ENCODE measurements at places on chromosomes 16 and 17.

GRCh38 chr16:14056970-14057369 is 14.1 kb upstream of the MRTFB start:
- DNase-seq: no peak

DNA sequence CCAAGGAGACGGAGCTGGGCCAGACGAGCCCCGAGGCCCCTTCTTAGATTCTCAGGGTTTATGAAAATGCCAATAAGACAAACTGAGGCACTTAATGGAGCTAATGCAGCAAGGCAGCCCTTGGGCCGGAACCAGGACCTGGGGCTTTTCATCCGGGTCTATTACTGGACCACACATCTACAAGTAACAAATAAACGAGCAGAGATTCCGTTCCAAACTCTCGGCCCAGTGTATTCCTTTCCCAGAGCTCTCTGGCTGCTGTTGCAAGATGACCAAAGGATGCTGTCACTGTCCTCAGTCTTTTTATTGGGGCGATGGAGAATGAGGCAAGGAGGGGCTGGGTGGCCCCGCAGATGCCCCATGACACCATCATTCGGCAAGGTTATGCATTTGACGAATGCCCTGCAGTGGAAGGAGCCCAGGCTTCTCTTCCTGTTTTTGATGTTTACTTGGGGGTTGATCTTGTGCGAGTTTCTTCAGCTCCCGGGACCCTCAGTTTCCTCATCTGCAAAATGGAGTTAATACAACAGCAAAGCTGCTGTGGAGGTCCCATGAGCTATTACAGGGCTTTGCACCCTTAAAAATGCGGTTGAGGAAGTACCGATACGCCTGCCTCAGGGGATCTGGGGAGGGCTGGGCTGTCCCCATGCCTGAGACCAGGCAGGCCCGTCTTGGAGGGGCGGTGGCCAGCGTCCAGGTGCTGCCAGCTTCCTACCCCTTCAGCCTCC is 1.1 kb upstream of the NTN1 start:
- DNase-seq: no peak

- DNase-seq: no peak
Measured at GRCh38 chr16:81855552-81856153, 76.6 kb downstream of the PLCG2 start.

GRCh38 chr17:30450125-30451027 is 26.8 kb upstream of the GOSR1 start:
- DNase-seq: no peak

DNA sequence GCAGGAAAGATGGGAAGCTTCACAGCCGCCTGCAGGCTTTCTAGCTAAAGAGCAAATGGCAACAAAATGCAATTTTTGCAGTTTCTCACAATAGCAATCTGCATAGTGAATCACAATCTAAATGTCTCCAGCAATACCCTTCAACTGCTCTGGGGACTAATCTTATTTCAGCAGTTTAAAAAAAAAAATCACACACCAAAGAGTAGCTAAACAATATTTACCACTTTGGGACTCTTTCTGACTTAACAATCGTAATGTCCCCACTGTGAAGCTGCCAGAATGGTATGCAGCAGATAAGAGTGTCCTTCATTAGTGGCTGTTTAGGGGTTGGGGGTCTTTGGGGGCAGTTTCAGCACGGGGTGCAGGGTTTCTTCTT is 9.8 kb downstream of the CPPED1 start:
- DNase-seq: no peak

DNA sequence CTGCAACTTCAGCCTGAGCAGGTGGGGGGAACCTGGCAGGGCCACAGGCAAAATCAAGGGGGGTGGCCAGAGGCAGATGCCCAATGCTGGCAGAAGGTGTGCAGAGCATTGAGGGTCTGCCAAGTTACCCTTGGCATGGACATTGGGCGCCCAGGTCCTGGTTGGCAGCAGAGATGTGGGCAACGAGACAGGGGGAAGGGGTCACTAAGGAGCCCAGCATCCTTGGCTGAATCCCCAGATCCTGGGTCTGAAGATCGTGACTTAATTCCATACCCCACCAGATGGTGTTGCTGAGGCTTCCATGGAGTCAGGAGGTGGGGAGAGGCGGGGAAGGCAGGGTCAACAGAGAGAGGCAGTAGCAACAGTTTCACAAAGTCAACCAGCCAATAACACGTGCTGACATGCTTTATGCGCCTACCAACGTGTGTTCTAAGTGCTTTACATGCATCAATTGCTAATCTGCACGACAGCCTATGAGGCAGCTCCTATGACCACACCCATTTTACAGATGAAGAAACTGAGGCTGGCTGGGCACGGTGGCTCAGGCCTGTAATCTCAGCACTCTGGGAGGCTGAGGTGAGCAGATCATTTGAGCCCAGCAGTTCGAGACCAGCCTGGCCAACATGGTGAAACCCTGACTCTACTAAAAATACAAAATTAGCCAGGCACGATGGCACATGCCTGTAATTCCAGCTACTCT is 83.3 kb downstream of the GSG1L start:
- no peak for DNase-seq

DNA sequence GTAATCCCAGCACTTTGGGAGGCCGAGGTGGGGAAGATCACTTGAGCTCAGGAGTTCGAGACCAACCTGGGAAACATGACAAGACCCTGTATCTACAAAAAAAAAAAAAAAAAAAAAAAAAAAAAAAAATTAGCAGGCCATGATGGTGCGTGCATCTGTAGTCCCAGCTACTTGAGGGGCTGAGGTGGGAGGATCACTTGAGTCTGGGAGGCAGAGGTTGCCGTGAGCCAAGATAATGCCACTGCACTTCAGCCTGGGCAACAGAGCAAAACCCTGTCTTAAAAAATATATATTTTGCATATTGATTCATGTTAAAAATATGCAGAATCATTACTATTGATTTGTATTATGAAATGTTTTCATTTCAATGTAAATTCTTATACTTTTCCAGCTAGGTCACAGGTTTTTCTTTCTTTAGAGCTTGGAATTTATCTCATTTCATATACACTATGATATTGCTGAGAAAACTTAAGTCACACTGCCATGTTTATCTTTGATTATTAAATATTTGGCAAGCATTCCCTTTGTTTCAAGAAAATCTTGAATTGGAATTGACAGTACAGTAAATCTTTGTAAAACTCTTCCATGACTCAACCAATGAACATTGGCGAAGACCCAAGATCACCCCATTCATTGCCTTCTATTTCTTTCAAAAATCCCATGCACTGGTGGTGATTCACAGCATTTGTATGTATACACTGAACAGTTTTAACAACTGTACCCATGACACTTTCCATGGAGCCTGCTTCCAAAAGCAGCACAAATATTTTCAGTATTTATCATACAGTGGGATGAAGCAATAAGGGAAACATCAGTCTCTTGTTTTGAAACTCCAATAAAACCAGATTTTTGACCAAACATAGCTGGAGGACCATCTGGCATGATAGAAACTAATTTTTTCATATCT is 83.5 kb upstream of the TNRC6A start:
- no peak for DNase-seq

- DNase-seq: no peak
Measured at GRCh38 chr17:38881600-38882191, 11.8 kb downstream of the LASP1 start.

DNA sequence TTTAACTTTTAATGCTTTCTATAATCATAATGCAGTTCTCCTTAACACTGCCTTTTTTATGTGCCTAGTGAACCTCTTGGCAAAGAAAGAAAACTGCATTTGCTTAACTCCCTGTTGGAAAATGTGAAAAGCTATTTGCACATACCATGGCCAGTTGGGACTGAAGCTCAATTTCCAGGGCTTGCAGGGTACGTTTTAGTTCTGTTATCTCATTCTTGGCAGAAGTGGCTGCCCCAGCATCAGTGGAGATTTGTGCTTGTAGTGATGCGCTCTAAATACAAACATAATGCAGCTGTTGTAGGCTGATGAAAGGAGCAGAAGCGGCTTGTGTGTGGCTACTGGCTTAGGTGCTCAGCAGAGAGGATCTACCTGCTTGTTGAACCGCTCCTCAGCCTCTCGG is 3.7 kb downstream of the KRT24 start:
- no peak for DNase-seq

DNA sequence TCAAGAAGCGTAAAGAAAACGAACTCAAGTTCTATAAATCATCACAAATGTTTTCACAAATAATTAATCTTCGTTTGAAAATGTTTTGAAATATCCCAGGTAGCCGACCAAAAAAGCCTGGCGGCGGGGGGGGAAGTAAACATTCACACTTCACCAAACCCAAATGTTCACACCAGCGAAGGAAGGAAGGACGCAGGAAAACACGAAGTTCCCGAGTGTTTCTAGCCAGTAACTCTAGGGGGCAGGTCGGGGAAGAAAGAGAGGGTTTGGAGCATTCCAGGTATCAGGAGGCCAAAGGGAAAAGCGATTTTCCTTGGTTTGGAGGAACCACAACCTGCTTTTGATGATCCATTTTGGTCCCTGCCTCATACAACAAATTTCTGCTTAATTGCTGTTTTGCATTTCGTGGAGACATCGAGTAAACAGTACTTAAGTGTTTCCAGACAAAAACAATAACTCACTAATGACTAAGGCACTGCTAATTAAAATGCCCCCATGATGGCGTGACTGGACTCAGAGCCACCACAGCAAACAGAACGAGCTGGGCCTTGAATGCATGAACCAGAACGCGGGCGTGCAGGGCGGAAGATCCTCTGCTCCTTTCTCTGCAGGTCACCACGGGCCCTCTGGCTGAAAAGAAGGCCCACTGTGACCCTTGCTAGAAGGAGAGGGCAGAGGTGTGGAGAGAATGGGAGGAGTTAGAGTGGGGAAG is 16.6 kb downstream of the ZFHX3 start:
- DNase-seq: no peak

DNA sequence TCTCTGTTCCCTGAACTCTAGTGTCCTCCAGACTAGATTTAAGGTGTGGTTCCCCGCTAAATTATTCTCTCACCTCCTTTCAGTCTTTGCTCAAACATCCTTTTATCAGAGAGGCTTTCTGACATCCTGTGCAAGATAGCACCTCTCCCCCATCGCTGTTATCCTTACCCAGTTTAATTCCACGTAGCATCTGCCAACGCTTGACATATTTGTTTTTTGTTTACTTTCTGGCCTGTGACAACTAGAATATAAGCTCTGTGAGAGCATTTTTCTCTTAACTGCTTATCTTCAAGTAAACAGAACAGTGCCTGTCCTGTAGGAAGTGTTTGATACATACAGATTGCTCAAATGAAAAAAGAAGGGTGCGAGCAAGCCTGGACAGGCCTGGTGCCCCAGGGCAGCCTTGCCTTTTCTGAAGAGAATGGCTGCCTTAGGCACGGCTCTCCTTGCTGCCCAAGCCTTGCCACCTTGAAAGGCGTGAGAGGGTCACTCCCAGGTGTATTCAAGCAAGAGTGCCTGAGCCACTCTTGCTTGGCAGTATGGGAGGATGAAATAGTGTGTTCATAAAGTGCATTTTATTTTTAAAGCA is 9.7 kb downstream of the DYNLL2 start:
- DNase-seq: no peak

GRCh38 chr16:11536104-11536866 is 50.4 kb downstream of the LITAF start:
- DNase-seq: no peak

GRCh38 chr17:38879878-38880665 is 10.2 kb downstream of the LASP1 start:
- no peak for DNase-seq

- DNase-seq: no peak
Measured at GRCh38 chr16:84839054-84839453, 19.3 kb downstream of the CRISPLD2 start.

GRCh38 chr17:15398291-15398690 is 56.9 kb upstream of the TEKT3 start:
- no peak for DNase-seq

GRCh38 chr17:379531-380465 is 27.2 kb upstream of the RPH3AL start:
- DNase-seq: no peak

DNA sequence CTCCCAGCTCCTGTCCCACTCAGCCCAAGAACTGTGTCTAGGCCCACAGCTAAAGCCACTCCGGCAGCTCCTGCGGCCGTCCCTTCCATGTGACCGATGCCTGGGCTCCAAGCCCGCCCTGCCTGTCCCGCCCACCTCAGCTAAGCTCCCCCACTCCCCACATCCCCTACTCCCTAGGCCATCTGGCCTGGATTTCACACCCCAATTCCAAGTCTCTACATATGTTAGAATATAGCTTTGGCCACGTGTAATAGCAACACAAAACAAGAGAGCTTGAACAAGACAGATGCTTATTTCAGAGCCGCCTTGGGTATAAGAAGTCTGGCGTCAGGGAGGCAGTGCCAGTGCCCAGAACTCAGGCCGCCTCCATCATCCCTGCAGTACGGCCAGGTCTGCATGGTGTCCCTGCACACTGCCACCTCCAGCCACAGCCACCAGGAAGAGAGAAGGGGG is 30.0 kb upstream of the USP22 start:
- no peak for DNase-seq

- peak; percentile 88 for DNase-seq
Measured at GRCh38 chr17:2814481-2815341, 18.5 kb downstream of the RAP1GAP2 start.

DNA sequence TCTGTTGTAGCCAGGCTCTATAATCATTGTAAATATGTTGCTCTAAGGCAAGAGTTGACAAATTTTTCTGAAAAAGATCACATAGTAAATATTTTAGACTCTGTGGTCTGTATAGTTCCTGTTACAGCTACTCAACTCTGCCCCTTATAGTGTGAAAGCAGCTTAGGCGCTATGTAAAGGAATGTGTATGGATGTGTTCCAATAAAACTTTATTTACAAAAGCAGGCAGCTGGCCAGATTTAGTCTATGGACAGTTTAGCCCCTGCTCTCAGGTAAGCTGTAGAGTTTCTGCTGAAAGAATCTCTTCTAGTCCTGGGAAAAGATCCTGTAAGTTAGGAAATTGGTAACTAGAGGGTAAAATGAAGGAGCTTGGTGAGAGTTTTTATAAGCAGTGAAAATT is 133.1 kb downstream of the SALL1 start:
- DNase-seq: no peak

DNA sequence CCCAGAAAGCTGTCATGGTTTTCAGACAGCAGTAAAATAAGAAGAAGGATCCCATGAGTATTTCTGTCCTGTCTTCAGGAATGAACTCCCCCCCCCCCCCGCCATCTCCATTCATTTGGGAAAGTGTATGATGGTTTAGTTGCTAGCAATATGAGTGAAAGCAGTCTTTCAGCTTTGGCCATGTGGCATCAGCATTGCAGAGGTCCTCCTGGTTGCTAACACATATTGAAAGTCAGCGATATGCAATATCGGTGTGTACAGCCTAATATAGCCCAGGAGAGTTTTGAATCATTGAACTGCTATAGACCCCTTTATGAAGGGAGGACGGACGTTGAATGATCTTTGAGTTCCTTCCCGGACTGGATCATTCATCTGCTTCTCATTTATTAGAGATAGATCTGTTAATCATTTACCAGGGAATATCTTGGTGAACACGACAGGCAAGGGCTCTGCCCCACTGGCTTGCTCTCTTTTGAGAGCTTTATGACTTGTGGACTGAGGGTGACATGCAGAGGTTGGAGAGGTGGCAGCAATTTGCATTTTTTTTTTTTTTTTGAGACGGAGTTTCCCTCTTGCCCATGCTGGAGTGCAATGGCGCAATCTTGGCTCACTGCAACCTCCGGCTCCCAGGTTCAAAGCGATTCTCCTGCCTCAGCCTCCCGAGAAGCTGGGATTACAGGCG is 25.2 kb downstream of the DEF8 start:
- no peak for DNase-seq

- DNase-seq: no peak
Measured at GRCh38 chr16:57539072-57539796, 2.9 kb upstream of the CCDC102A start.

- DNase-seq: no peak
Measured at GRCh38 chr17:17774009-17774881, 62.5 kb downstream of the SREBF1 start.

All from activated naive CD4-positive, alpha-beta T cell (primary cell).